Germinal center (tissue), 1 donor: ENCODE measurements at places on chromosomes 6 and 20.

GRCh38 chr20:41386502-41387427, 20.1 kb upstream of the EMILIN3 start:
- DNase-seq: no peak

GRCh38 chr6:157471895-157472686, 91.1 kb downstream of the ZDHHC14 start:
- no peak for DNase-seq

DNA sequence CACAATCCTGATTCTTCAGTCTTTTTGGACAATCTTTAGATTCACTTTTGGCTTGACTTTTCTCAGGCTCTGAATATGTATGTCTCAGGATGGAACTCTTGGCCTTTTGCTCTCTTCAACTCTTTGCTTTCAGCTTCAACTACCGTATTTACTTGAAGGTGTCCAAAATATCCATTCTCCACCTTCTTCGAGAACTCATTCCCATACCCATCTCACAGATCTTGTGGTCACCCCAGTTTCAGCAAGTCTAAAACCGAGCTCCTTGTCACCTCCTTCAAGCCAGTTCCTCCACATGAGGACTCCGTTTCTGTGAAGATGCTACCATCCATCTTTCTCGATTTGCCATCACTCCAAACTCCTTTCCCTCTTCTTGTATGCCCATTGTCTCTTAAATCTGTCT, 2.0 kb upstream of the MMP24 start:
- DNase-seq: no peak

DNA sequence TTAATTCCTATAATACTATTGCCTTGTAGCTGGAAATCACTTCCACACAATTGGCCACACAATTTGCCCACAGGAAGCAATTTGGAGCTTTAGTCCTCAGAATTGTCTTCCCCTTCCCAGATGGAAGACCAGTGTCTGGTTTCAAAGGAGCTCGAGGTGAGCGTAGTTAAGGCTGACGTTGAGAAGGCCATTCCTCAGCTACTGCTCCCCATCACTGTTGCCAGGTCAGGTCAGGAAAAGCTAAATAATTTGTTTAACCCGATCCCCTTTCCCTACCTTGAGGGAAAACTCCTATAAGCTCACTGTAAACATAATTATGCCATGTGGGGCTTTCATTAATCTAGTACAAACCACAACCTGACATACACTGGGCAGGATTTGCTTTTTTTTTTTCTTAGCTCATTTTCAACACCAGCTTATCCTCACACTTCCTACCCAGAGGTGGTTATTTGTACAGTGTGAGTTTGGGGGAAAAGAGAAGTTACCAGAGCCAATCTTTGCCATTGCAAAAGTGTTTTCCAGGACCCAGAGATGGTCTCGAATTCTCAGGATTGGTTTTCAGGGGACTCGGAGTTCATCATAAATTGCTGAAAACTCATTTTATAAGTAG, 242.7 kb downstream of the CLIC5 start:
- no peak for DNase-seq

- DNase-seq: peak; percentile 1
These were observed 44.8 kb downstream of the TCP11 start for GRCh38 chr6:35096129-35096862.

DNA sequence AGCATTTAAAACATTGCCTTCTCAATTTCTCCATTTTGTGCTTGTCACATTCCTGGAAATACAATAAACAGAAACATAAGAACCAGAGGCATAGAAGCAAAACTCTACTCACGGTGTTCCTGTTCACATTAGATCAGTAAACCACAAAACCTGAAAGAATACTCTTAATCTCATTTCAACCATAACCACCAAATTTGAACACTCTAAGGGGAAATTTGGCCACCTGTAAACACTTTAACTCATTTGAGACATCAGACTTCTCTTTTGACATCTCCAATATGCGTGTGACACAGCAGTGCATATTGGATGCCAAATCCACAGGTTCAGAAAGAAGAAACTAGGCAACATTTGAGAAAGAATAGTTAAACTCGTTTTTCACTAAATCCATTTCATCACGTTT, 153.8 kb upstream of the IRAK1BP1 start:
- no peak for DNase-seq

GRCh38 chr20:62549499-62550086, 73.8 kb upstream of the GATA5 start:
- DNase-seq: no peak

GRCh38 chr6:163254341-163254835, 160.1 kb upstream of the QKI start:
- no peak for DNase-seq

DNA sequence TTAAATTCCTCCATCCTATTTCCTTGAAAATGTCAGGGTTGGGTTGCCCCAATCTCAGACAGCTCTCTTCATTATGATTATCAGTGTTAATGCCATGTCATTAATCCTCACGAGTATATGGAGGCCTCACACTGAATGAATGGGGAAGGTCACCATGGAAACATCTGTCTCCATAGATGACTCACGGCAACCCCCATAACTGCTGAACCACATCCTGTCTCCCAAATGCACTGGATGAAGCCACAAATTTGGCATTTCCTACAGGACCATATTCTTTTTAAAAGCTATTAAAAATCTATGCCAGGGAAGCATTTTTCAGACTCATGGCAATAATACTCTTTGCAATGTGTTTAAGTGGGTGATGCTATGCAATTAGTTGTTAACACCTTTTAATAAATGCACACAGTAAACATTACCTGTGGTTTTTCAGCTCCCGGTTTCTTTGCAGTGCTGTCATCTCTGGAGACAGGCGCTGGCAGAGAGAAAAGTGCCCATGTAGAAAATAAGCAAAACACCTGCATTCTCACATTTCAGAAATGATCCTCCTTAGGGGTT, 80.1 kb upstream of the PTPRK start:
- no peak for DNase-seq

DNA sequence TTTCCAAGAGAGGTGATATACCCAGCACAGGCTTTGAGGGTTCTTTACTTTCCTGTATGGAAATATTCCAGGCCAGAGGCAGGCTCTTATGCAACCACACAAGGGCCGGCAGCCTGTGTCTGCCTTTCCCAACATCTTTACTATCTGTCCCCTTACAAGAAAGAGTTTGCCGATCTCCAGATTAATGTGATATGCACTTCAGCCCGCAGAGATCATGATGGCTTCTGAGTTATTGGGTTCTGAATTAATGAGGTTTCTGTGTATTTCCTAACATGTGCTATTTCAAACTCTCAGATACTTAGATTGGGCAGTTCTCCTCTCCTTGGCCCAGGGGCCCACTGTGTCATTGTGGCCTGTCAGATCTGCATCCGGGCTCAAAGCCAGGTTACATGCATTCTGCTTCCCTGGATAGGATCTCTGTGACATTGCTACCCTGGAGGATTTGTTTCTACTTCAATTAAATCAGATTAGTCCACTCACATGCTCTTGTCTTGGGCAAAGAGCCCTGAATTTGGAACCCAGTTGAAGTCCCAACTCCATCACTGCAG, 56.6 kb downstream of the TGM2 start:
- DNase-seq: no peak

- no peak for DNase-seq
These were observed 27.6 kb downstream of the LBP start for GRCh38 chr20:38373898-38374297.

GRCh38 chr6:148471624-148472159, 129.1 kb downstream of the SASH1 start:
- no peak for DNase-seq

- DNase-seq: no peak
These were observed 61.2 kb downstream of the STK35 start for GRCh38 chr20:2162823-2163166.

DNA sequence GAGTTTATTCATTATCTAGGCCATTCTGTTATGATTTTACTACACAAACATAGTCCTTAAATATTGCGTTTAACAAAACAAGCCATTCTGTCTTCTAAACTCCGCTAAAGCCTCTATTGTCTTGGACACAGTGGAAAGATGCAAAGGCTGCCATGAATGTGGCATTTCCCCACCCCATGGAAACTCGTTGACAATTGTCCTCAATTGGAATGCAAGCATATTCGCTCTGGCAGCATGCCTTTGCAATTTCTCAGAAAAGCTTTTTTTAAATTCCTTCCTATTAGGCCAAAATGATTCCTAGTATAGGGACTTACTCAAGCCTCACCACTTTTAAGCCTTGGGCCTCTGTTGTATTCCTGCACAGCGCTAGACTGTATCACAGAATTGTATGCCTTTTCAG, 22.8 kb downstream of the OR2A4 start:
- DNase-seq: no peak

DNA sequence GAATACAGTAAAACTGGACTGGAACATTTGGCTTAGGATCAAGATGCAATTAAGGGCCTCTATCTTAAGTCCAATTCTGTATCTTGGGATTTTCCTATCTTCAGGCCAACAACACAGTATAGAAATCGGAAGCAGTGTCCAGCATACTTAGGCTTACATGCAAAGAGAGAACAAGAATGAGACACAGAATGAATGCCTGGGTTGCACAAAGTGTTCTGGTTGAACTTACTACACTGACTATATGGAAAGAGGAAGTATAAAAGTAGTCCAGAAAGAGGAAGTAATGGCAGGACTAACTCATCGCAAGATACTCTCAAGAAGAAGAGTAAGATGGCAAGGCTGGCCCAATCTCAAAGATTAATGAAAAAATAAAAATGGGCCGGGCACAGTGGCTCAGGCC, 87.6 kb downstream of the BTBD9 start:
- DNase-seq: peak; percentile 81

DNA sequence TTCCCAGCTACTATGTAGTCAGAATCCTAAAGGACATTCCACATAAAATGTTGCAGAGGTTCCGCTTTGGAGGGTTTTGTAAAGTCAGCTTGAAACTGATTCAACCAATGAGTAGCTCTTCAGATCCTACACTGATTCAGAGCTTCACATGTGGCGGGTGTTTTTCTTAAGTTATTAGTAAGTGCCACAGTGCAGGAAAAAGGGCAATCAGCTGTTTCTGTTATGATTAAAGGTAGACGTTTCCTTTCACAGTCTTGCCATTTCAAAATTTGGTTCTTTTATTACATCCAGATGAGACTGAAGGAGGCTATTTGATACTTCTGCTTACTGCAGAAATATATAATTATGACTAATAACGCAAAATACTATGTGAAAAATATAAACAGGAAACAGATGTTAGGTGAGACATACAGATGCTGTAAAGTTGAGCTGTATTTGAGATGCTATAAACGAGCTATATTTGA, 443.9 kb downstream of the CDKAL1 start:
- peak; percentile 22 for DNase-seq

DNA sequence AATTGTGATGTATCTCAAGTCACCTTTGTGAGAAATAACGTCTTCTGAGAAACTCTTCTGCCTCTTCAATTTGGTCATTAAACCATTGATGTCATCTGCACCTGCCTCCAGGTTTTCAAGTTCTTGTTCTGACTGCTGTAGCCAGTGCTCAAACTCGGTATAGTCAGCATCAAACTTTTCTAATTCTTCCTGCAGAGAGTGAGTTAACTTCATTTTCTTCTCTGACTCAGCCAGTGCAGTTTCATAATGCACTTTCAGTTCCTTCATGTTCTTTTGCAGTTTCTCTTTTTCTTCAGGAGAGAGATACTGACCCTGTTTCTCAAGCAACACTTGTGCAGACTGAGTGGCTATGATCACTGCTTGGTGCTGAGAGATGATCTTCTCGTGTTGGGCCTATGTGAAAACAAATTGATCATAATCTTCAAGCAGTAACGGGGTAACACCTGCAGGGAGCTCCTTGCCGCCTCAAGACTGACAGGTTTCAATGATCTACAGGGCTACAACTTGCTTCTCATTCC, 48.8 kb downstream of the DST start:
- DNase-seq: peak; percentile 9
